ENCODE measurements at places on chromosomes 6 and 20.

GRCh38 chr6:56148488-56149186 lies 98.7 kb downstream of the COL21A1 start:
- no peak for DNase-seq

DNA sequence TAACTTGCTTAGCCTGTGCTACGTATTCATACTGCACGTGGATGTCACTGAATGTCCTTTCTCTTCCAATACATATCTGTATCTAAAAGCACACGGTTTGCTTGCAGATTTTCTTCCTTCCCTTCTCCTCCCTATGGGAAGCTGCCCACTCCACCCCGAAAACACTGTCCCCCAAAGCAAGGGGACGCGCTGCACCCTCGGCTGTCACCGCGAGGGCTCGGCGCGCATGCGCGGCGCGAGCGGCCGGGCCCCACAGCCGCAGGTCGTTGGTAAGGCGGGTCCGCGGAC lies 659 bp downstream of the TMX4 start:
- DNase-seq: peak; percentile 59

GRCh38 chr6:43911354-43912115 lies 141.5 kb downstream of the VEGFA start:
- no peak for DNase-seq

DNA sequence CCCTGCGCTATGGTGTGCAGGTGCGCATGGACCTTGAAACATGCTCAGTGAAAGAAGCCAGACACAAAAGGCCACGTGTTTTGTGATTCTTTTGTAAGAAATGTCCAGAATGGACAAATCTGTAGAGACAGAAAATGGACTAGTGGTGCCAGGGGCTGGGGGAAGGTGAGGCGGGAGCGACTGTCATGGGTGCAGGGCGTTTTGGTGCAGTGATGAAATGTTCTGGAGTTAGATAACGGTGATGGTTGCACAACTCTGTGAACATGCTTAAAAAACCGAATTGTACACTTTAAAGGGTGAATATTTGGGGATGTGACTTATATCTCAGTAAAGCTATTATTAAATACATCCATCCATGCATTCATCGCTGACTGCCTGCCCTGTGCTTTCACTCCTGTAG lies 31.7 kb upstream of the NTSR1 start:
- no peak for DNase-seq

- DNase-seq: peak; percentile 34
Measured at GRCh38 chr20:32018269-32019155, 8.3 kb downstream of the CCM2L start.

DNA sequence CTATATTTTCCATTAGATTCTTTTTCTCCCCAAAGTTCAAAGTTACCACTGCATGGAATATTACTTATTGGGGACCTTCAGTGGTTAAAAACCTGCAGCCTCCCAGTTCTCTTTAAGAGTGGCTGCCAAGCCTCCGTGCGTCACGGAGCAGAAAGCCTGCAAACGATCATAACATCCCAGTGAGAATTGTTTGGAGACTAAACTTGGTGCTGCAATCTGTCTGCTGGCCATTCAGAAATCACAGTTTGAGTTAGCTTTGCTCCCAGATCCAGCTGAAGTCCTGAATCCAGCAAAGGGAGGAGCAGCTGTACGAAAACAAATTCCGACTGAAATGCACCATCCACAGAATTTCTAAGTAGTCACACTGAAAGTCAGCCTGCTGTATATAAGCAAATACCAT lies 213.5 kb upstream of the PDE10A start:
- no peak for DNase-seq
